ENCODE measurements at places on chromosomes 13 and 19.

DNA sequence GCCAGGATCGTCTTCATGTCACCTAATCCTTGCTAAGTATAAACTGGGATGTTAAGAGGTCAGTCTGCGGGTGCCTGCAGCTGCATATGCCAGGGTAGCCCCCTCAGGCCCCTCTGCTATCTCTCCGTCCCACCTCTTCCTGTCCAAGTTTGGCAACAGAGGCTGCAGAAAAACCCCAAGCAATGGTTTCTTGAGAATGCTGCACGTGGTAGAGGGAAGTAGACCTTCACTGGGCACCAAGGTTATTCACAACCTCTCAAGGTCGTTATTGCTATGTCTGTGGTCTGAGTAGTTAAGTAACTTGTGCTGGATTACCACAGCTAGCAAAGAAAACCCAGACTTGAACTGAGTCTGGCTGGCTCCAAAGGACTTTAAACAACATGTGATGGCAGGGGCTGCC, 77.9 kb upstream of the XPO4 start:
- DNase-seq: no peak

- DNase-seq: no peak
Measured at GRCh38 chr13:99316657-99317256, 9.6 kb upstream of the GPR183 start.

DNA sequence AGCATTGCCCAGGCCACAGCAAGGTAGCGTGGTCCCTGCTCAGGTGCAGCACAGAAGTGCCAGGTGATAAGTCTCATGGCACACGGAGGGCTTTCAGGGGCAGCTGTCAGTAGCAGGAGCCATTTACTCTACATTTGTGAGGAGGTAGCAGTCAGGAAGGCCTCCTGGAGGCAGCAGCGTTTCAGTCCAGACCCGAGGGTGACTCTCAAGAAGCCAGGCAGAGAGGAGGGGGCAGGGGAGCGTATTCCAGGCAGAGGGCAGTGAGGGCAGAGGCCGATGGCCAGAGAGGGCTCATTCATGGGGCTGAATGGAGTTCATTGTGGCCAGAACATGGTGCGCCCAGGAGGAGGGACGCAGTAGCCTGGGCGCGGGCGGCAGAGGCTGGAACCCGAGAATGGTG, 8.9 kb downstream of the PIAS4 start:
- DNase-seq: no peak

DNA sequence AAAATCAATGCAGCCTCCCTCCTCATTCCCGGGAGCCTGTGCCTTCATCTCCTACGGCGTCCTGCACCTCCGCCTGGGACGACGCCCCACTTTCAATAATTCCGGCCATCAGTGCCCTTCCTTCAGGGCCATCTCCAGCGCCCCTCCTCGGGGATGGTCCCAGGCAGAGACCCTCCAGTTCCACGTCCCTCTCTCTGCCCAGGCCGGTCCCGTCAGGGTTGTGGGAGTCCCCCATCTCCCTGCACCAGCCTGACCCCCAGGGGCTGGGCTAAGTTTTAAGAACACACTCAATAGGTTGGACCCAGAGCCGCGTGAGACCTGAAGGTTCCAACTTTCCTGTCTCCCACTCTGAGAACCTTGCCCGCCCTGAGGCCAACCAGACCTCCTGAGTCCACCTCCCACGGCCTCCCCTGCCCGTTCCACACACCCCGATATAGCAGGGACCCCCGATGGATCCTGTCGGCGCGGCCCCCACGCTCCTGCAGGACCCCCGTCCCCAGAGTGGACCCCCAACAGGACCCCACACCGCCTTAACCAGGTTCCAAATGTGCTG, 646 bp downstream of the TMEM161A start:
- DNase-seq: no peak

DNA sequence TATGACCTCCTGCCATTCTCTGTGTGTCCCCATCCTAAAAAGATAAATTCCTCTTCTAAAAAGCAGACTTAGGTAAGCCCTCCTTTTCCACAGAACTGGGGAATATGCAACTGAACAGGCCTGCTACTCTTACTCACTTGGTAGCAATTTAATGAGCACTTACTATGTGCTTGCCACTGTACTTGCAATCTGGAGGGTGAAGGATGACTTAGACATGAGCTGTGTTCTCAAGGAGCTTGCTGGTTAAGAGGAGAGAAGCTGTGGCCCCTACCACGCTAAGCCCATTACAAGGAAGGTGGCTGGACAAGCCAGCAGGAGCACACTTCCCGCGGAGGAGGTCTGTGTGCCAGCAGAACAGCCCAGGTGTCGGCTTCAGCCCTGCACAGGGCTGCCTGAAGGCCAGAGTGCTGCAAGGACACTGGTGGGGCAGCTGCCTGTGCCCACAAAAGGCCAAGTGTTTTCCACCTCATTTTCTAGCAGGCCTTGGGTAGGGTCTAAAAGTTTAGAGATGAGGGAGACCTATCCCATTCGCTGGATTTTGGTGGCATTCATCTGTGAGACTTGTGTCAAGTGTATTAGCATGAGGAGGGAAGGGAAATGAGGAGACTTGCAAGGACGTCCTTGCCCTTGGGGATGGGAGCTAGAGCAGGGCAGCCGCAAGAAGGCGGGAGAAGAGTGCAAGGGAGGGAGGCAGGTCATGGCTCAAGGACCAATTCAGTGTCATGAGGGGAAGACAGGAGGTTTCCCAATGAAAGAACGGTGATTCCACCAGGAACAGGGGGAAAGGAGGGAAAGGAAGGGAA, 52.0 kb downstream of the COL4A1 start:
- DNase-seq: no peak

DNA sequence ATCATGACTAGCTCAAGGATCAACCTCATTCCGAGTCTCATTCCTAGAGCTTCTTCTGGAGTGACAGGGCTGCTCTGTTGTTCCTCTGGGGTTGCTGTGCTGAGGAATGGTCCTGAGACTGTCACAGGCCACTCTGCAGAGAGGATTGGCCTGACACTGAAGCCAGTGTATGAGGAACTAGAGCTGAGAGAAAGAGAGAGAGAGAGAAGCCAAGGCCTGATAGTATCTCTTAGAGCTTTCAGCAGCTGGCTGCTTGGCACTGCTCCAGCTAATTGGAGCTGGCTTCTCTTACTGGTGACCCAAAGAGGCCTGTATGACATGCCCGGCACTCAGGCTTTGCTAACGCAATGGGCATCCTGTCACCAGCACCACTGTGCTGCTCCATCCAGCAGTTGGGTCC, 73.4 kb upstream of the FLT1 start:
- no peak for DNase-seq

GRCh38 chr19:53664760-53665159, 33.0 kb downstream of the DPRX start:
- DNase-seq: no peak

DNA sequence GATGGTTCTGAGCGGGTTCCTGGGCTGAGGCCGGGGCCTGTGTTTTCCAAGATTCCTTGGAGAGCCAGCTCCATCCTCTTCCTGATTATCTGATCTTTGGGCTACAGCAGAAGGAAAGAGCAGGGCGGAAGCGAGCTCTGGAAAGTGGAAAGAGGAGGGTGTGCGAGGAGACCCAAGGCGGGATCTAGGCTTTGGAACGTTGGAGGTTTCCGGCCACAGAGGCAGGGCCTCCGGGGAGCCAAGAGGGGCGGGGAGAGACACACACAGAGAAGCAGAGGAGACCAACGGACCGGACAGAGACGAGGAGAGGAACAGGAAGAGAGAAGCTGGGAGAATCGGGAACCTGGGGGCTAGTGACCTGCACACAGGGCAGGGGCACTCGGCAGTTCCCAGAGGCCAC, at the start of gene CLEC11A:
CLEC11A (plus strand) TSS at position 296 of the 400 bp plus-strand sequence. CDS start 162 bp downstream, outside the sequence.
- DNase-seq: no peak

- DNase-seq: no peak
Measured at GRCh38 chr19:47438793-47439220, 19.5 kb upstream of the MEIS3 start.

- DNase-seq: peak; percentile 26
Measured at GRCh38 chr19:39297931-39298634, 1.9 kb downstream of the IFNL1 start.

- no peak for DNase-seq
Measured at GRCh38 chr19:53947624-53948023, 15.1 kb upstream of the CACNG8 start.

DNA sequence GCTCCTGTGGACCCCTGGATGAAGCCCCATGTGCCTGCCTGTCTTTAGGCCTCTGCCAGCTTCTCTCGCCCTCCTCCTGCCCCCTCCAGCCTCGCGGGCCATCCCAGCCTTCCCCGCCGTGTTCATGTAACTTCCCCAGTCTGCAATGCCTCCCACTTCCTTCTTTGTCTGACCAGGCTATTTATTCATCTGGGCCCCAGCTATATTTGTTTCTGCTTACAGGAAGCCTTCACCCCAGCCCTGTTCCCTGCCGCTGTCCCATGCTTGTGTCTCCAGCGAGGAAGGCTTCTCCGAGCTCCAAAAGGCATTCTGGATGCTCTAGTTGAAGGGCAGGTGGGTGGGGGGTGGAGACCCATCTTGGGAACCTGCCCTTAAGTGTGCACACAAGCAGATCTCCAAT, 7.9 kb upstream of the C3 start:
- no peak for DNase-seq

- DNase-seq: no peak
Measured at GRCh38 chr13:72132075-72132474, 265.1 kb upstream of the DACH1 start.

GRCh38 chr19:53908106-53908934, 758 bp upstream of the CACNG7 start:
- DNase-seq: peak; percentile 17

- no peak for DNase-seq
Measured at GRCh38 chr13:110134801-110135200, 172.2 kb downstream of the COL4A1 start.

- no peak for DNase-seq
Measured at GRCh38 chr13:79560954-79561353, 80.0 kb downstream of the NDFIP2 start.

DNA sequence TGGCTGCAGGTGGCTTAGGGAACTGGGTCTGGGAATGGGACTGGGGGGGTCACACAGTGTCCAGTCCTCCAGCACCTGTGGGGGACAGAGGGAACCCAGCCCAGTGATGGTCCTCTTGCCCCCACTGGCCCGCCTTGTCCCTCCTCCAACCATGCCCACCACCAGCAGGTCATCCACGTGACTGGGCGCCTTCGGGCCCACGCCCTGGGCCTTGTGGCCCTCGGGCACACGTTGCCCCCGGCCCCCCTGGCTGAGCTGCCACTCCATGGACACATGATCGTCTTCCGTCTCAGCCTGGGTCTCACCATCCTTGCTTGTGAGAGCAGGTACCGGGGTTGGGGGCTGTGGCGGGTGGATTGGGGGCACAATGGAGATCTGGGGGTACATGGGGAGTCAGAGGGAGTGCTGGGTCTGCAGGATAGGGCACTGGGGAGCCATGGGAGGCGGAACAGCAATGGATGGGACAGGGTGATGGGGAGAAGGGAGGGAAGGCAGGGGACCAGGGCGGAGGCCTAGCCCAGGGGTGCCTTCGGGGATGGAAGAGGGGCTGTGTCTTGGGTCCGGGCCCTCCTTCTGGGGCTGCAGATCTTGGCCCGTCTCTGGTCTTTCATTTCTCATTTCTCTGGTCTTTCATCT, 9.1 kb downstream of the TMEM160 start:
- no peak for DNase-seq

GRCh38 chr19:58033741-58034476, at the start of gene ZSCAN1:
Gene ZSCAN1, plus strand, starts transcription at chr19:58034025. Its CDS starts 3,812 bp downstream, at chr19:58037837.
- DNase-seq: peak; percentile 8

DNA sequence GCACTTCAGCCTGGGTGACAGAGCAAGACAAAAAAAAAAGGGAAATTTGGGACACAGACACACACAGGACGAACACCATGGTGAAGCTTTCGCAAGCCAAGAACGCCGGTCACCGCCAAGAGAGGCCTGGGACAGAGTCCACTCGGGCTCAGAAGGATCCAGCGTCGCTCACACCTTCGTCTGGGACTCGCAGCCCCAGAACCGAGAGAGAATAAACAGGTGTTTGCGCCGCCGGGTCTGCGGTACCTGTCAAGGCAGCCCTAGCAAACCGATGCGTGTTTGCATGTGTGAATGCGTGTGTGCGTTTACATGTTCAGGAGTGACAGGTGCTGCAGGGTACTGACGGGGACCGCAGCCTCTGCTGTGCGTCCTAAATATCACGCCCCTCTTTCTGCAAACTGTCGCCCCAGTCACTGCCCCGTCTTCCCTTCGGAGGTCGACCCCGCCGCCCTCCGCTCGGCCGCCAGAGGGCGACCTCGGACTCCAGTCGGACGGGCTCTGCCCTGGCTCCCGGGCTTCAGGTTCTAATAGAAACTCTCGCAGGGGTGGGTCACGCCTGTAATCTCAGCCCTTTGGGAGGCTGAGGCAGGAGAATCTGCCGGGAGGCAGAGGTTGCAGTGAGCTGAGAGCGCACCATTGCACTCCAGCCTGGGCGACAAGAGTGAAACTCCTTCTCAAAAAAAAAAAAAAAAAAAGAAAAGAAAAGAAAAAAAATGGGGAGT, 11.8 kb upstream of the CSNK1G2 start:
- DNase-seq: peak; percentile 63

GRCh38 chr13:33348366-33348765, 62.8 kb upstream of the STARD13 start:
- DNase-seq: no peak

- peak; percentile 41 for DNase-seq
Measured at GRCh38 chr19:42122691-42123607, 9.3 kb downstream of the POU2F2 start.

- DNase-seq: no peak
Measured at GRCh38 chr13:40444241-40444640, 222.2 kb downstream of the FOXO1 start.

GRCh38 chr13:82627183-82627582, 1255.1 kb downstream of the SLITRK1 start:
- DNase-seq: no peak

DNA sequence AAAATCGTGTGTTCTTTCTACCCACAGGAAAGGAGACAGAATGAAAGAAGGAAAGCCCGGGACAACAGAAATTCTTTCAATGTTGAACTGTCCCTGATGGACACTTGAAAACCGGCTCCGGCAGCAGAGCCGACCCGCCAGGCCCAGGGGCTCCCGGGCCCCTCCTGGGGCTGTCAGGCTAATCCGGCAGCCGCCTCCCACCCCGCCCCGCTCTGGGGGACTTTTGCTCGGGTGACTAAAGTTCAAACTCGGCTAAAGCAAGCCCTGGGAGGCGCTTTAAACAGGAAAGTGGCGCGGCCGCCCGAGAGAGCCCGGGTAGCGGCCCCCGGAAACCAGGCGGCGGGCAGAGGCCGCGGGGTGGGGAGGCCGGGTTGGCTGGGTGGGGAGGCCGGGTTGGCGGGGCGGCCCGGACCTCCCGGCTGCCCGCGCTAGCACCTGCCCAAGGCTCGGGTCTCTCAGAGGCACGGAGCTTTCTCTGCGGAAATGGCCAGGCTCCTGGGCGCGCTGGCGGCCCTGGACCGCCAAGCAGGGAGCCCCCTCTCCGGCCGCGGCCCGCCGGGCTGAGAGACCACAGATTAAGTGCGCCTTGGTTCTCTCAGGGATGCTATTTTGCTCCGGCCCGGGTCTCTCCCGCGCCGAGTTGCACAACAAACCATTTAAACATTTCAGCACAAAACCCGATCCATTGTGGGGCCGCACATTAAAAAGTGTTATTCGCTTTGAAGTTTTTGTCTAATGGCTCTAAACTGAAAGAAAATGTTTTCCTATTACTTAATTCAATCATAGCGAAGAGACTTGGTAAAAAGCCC, 2.6 kb upstream of the GSX1 start:
- DNase-seq: no peak

GRCh38 chr13:111413407-111414187, 93.2 kb downstream of the TEX29 start:
- DNase-seq: no peak
